ENCODE measurements at places on chromosomes 2 and 18. TPM values are rescaled to one million over a fixed set of nuclear protein-coding genes. Genes with fewer than 3 reads are reported as not detected.

The NR4A2 gene
- 1.4 TPM for total RNA-seq

The BOLL gene
- not detected for total RNA-seq

The NT5C1B gene
- total RNA-seq, result not detected

The CXCR2 gene
- total RNA-seq, result 0.43 TPM

The TPO gene
- not detected for total RNA-seq

The ANKRD30B gene
- not detected for total RNA-seq

The CMPK2 gene
- 18.7 TPM for total RNA-seq

The PPM1B gene
- 44.3 TPM for total RNA-seq

The TWSG1 gene
- 7.0 TPM for total RNA-seq

The DHRS9 gene
- not detected for total RNA-seq

The CIB4 gene
- total RNA-seq, result not detected

The MYO3B gene
- total RNA-seq, result not detected

The FIGN gene
- not detected for total RNA-seq

The EPG5 gene
- 25.1 TPM for total RNA-seq

The MAP3K19 gene
- not detected for total RNA-seq

The SERPINB4 gene
- total RNA-seq, result not detected

The FBXO48 gene
- 2.4 TPM for total RNA-seq

The IHH gene
- total RNA-seq, result not detected

The ERFE gene
- 0.29 TPM for total RNA-seq

The HOXD9 gene
- not detected for total RNA-seq

The C2orf72 gene
- 0.35 TPM for total RNA-seq

The TRPM8 gene
- not detected for total RNA-seq

The SLC11A1 gene
- total RNA-seq, result 0.46 TPM

The GALNT14 gene
- not detected for total RNA-seq

The NCKAP5 gene
- total RNA-seq, result not detected

The MDH1B gene
- not detected for total RNA-seq

The LGALSL gene
- 1.8 TPM for total RNA-seq

The TMEM37 gene
- total RNA-seq, result not detected

The TWIST2 gene
- total RNA-seq, result not detected

The SCN9A gene
- 0.26 TPM for total RNA-seq

The LHCGR gene
- total RNA-seq, result not detected

The PPIL3 gene
- total RNA-seq, result 89.5 TPM

All from activated naive CD4-positive, alpha-beta T cell treated with anti-CD3 and anti-CD28 coated beads, Interleukin-2, amount 10 ng/mL, durations not matched to agents 5 hours and 36 hours (primary cell).